ENCODE measurements at places on chromosomes 3 and 15.
A peak's percentile ranks its signal among the peaks of the same experiment; 100 is the strongest.

GRCh38 chr15:29968099-29968894 is 114.5 kb upstream of the GOLGA8J start:
- peak; percentile 71 for DNase-seq

GRCh38 chr3:107969525-107969924 is 121.3 kb downstream of the CD47 start:
- DNase-seq, result no peak

GRCh38 chr15:35293353-35294130 is 208.4 kb upstream of the NANOGP8 start:
- peak; percentile 38 for DNase-seq

DNA sequence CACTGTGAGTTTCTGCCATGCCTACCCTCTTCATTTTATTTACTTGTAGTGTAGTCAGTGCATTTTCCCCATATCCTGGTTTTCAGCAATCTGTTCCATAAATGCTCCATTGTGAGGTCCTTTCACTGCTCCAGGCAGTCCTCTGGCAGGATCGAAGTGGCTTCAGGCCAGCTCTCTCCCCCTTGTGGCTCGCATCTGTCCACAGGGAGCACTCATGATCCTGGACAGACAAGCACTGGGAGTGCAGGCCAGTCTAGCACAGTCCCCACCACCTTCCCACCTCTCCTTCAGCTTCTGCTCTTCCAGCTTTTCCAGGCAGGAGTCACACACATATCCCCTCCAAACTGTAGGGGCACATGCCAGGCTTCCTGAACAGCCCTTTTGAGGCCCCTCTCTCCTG is 173.6 kb downstream of the PPM1L start:
- DNase-seq, result no peak

DNA sequence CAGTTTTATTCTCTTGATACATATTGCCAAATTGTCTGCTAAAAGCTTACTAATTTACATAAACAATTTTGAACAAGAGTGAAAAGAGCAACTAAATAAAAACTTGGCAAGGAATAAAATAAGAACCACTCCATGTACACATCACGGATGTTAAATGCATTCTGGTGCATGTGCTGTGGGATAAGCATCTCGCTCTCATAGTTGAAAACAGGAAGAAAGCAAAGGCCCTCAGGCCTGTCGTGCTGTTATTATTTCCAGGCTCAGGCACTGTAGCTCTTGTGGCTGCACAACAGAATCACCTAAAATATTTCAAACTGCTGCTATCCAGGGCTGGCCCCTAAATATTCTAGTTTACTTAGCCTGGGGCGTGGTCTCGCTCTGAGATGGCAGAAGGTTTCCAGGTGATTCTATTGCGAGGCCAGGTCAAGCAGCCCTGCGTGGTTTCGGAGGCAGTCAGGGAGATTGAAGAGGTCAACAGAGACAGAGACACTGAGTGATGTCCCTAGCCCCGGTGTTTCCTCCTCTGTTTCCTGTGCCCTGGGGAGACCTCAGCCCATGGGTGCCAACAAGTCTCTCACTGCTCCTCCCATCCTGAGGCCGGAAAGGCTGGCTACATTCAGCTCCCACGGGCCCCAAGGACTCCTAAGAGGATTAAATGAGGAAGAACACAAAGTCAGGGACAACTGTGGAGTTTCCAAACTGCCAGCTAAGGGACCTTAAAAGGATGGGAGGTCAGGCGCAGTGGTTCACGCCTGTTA is 18.2 kb upstream of the PDIA5 start:
- no peak for DNase-seq

GRCh38 chr3:186815435-186815834 is 9.2 kb upstream of the RFC4 start:
- DNase-seq, result no peak

DNA sequence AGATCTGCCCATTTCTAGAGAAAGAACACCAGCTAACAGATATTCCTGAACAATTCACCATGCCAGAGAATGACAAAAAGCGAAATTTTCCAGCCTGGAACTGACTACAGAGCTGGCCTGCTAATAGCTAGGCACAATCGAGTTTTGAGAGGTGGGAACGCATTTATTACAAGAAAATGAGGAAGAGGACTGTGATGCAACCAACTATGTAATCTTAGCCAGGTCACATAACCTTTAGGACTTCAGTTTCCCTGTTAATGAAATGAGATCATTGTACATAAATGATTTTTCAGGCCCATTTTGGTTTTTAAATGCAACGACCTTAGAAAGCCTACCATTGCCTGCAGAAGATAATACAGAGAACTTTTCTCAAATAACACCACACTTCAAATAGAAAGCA is 72.1 kb upstream of the SETMAR start:
- DNase-seq, result no peak

Data from iPS-NIHi11 (cell line).